ENCODE measurements at places on chromosomes 6 and 20. TPM values are rescaled to one million over a fixed set of nuclear protein-coding genes. Genes with fewer than 3 reads are reported as not detected.

The NMBR gene
- not detected for total RNA-seq

The SPATA25 gene
- 0.46 TPM for total RNA-seq

The RTF2 gene
- total RNA-seq = 82.7 TPM

The PPIL6 gene
- total RNA-seq = 0.17 TPM

DNA sequence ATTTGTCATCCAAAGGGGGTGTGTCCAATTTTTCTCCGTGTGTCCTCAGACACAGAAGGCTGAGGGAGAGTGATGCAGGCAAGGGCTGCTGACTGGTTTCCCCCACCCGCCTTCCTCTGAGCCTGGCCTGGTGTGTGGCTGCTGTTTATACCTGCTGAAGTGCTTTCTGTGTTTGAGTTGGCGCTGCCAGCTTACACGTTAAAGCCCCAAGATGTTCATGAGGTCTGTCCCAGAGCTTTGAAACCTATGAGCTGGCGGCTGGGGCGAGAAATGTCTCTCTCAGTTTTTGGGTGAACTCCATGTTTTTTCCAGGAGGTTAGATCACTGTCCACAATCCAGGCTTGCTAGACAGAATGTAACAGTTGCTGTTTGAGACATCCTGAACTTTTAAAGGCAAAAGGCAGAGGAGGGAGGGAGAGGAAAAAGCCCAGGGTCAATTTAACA lies 69.0 kb upstream of the CCN2 start:
- no peak overlapping the region for H3K4me3 ChIP-seq
- H3K27me3 ChIP-seq = no peaks in the 10 kb centered on the region
- no peak overlapping the region for H3K27ac ChIP-seq
- DNase-seq = no peak
- no peaks in the 10 kb centered on the region for H3K36me3 ChIP-seq
- no peaks in the 10 kb centered on the region for H3K4me1 ChIP-seq

DNA sequence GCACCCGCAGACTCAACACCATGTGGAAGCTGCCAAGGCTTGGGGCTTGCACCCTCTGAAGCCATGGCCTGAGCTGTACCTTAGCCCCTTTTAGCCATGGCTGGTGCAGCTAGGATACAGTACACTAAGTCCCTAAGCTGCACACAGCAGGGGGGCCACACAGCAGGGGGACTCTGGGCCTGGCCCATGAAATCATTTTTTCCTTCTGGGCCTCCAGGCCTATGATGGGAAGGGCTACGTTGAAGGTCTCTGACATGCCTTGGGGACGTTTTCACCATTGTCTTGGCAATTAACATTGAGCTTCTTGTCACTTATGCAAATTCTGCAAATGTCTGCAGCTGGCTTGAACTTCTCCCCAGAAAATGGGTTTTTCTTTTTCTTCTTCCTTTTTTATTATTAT lies 103.3 kb downstream of the SLC16A10 start:
- H3K27ac ChIP-seq = no peak overlapping the region
- H3K4me1 ChIP-seq = no peaks in the 10 kb centered on the region
- no peak overlapping the region for H3K4me3 ChIP-seq

DNA sequence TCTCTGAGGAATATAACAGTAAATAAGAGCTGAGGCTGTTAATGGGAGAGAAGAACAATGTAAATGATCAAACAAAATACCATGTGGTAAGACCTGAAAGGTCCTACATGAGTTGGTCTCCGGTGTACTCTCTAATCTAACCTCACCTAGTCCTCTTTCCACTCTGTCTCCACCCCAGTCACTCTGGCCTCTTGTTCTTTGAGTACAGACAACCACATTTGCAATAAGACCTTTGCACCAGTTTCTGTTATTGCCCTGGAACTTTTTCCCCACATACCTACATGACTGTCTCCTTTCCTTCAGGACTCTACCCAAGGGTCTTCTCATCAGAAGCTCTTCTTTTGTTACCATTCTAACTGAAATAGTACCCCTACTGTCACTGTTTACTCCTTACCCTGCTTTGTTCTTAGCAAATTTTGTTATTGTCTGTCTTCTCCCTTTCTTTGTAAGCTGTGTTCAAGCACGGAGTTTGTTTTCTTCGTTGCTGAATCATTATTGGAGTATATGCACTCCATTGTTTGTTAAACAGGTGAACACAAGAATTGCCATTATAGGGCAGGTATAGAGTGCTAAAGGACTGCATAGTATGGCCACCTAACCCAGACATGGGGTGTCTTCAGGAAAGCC lies 37.3 kb downstream of the MAPK14 start:
- H3K4me3 ChIP-seq = no peak overlapping the region
- H3K27ac ChIP-seq = no peak overlapping the region
- H3K36me3 ChIP-seq = peaks cover 10% of the 10 kb centered on the region
- H3K4me1 ChIP-seq = peaks cover 42% of the 10 kb centered on the region

DNA sequence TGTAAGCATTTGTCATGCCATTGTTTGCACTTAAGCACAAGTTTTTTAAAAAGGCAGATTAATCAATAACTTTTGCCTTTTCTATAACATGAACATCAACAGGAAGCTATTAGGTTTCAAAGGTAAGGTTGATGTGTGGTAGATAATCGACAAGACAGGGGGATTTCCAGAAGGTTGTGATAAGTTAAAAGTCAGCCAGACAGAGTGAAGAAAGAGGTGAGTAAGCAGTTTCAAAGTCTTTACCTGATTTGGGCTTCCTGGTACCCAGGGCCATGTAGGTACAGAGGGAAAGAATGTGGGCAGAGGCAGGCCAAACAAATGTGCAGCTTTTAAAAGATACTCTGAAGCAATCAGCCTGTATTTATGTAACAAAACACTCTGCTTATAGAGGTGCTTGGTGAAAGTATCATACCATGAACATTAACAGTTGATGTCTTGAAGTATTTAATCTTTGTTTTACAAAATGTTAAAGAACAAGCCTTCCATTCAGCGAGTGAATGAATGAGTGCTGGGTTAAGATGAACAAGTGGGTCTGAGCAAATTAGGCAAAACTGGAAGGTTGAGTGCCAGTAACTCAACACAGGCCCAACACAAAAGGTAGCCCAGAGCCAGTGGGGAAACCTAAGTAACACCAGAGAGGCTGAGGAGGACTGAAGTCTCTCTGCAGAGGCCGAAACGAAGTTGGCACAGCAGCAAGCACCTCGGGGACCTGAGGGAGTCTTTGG lies 60.2 kb downstream of the LRRC1 start:
- H3K36me3 ChIP-seq = no peaks in the 10 kb centered on the region
- no peak overlapping the region for H3K4me3 ChIP-seq
- H3K27ac ChIP-seq = peak overlapping the region; percentile 66

- no peak for DNase-seq
- no peaks in the 10 kb centered on the region for H3K27me3 ChIP-seq
- H3K4me1 ChIP-seq = no peaks in the 10 kb centered on the region
- H3K4me3 ChIP-seq = no peak overlapping the region
These were observed 50.3 kb upstream of the GFRAL start for GRCh38 chr6:55276745-55277530.

DNA sequence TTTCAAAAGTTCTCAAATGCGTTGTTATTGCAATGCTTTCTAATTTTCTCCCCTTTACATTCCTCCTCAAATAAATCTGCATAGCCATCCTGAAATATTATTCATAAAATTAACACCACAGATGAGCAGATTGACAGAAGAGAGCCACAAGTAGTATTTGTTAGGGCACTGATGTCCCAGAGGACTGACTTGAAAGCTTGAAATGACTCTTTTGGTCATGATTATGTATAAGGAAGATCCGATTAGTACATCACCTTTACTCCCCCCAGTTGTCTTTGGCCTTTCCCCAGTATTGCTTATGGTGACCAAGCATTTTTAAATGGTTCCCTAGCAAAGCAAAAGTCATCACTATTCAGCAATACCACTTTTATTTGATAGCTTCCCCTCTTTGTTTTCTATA lies 187.6 kb downstream of the ADAT2 start:
- H3K4me1 ChIP-seq = no peaks in the 10 kb centered on the region
- H3K27me3 ChIP-seq = no peaks in the 10 kb centered on the region
- no peak for DNase-seq
- no peak overlapping the region for H3K4me3 ChIP-seq

DNA sequence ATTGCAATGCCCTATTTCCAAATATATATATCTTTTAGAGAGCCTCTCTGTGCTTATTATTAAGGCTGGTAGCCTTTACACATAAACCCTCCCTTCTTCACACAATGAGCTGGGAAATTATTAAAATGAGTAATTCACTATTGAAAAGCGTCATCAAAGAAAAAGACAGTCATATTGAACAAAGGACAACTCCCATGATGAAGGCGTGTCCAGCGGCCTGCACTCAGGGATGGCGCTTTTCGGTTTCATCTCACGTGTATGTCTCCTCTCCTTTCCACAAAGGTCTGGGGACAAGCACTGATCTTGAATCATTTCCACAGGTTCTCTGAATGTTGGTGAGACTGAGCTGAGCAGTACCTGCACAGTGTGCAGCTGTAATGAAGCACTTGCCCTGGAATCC lies 3.5 kb downstream of the SERPINB9 start:
- H3K4me1 ChIP-seq = peaks cover 69% of the 10 kb centered on the region
- H3K36me3 ChIP-seq = peaks cover 42% of the 10 kb centered on the region
- no peaks in the 10 kb centered on the region for H3K27me3 ChIP-seq
- H3K27ac ChIP-seq = peak overlapping the region; percentile 97
- DNase-seq = peak; percentile 61
- H3K4me3 ChIP-seq = peak overlapping the region; percentile 99

All from activated T-cell treated with anti-CD3 and anti-CD28 coated beads, Interleukin-2, amount 50 U/mL, for 72 hours (primary cell).